ENCODE measurements at places on chromosomes 3 and 15. TPM values are rescaled to one million over a fixed set of nuclear protein-coding genes. Genes with fewer than 3 reads are reported as not detected.

DNA sequence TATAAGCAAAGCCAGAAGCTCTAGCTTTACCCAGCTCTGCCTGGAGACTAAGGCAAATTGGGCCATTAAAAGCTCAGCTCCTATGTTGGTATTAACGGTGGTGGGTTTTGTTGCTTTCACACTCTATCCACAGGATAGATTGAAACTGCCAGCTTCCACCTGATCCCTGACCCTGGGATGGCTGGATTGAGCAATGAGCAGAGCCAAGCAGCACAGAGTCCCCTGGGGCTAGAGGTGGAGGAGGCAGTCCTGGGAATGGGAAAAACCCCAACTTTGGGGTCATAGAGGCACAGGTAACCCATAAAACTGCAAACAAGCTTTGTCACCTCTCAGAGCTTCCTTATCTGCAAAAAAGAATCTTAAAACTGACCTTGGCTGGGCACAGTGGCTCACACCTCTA, 6.6 kb downstream of the RHO start:
- no peaks in the 10 kb centered on the region for H3K4me1 ChIP-seq
- no peaks in the 10 kb centered on the region for H3K27me3 ChIP-seq

The SAMD7 gene
- total RNA-seq, result 0.12 TPM

DNA sequence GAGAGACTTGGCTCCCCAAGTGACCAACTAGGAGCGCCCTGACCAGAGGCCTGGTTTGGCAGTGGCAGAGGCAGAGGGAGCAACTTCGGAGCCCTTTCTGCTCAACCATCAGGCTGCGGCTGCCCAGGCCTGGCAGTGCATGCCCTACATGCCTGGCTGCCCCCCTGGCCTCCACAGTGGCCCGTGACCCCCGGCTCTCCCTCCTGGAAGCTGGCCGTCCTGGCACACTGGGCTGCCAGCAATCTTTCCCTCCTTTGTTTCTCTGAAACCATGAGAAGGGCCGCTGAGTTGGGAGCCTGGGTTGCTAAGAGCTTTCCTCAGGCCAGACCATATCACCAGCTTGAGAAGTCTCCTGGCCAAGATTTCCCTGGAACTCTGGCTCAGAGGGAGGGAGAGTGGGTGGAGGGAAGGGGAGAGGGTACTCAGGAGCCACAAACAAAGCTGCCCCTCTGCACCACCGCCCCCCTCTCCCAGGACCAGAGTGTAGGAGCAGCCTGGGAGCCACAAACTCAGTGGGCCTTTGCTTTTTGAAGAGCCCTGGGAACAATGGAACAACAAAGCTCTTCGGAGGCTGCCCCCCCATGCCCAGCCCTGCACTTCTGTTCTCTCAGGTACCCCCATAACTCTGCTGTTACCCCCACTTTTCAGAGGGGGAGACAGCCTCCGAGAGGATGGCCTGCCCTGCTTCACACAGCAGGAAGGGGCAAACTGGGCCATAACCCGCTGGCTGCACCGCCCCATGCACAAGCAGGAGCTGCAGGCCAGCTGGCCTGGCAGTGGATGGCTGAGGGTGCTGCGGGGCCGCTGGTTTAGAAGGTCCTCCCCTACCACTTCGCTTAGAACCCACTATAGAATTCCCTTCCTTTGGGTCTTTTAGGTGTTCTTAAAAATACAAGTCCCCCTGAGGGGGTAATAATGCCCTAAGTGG, 11.3 kb downstream of the CORO2B start:
- DNase-seq, result no peak
- H3K4me1 ChIP-seq, result peaks cover 35% of the 10 kb centered on the region
- no peak overlapping the region for H3K27ac ChIP-seq
- H3K27me3 ChIP-seq, result no peaks in the 10 kb centered on the region
- no peak overlapping the region for H3K4me3 ChIP-seq

DNA sequence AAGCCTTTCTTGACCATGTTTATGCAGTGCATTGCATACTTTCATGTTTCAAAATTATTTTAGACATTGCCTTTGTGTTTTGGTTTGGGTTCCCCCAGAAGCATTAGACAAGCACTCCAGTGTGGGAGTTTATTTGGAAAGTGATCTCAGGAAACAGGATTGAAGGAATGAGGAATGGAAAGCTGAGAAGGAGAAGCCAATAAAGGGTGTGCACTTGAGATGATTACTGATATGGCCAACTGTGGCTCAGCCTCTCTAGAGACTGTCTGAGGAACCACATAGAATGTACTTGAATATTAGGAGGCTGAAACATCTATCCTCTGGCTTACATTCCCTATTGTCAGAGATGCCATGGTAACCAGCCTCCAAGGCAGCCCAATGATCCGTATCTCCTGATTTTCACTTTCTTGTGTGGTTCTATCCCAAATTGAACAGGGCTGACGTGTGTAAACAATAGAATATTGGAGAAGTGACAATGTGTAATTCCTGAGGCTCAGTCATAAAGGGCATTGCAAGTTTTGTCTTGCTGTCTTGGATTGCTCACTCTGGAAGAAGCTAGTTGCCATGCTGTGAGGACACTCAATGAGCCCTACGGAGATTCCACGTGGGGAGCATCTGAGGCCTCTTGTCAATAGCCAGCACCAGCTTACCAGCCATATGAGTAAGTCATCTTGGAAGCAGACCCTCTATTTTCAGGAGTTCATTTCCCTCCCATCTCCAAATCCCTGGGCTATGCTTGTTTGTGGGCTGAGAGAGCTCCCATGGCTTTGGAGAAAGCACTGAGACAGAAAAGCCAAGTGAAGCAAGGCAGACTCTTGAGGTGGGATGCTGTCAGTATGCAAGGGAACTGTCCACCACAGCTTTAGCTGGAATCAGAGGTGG, 84.7 kb downstream of the SCN11A start:
- H3K4me1 ChIP-seq, result no peaks in the 10 kb centered on the region
- H3K27me3 ChIP-seq, result no peaks in the 10 kb centered on the region
- H3K27ac ChIP-seq, result no peak overlapping the region
- H3K4me3 ChIP-seq, result no peak overlapping the region
- DNase-seq, result no peak
- no peaks in the 10 kb centered on the region for H3K36me3 ChIP-seq

DNA sequence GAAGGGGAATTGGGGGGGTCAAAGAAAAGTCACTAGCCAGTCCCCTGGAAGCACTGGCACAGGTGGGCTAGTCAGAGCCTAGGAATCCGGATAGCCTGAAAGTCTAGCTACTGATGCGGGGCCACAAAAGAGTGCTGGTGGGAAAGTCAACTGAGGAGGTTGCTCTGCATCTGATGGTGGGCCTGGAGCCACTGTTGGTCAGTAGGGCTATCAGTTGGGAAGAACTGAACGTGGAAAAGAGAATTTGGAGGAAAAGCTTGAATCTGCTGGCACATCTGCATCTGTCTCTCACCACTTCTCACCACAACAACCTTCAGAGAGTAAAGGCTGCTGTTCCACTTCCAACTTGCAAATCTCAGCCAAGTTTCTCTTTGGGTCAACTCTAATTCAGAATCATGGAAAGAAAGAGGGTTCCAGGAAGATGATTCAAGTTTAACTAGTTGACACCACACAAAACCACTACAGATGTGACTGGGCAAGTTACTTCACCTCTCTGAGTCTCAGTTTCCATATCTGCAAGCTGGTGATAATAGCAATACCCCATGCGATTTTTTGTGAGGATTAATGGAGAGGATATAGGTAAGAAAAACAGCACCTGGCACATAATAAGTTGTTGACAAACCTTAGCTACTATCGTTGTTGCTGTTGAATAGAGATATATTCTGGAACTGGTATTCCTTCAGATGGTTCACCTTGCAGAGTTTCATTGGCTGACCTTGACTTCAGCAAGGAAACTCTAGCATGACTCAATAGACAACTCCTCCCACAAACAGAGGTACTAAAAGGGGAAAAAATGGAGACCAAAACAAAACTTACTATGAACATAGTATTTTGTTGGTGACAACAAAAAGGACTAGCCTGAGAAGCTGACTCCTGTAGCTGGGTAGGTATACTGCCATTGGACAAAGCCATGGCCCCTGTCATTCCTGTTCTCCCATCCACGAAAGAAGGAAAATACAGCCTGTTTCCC, 280.2 kb upstream of the STT3B start:
- no peak overlapping the region for H3K27ac ChIP-seq
- no peaks in the 10 kb centered on the region for H3K4me1 ChIP-seq
- no peaks in the 10 kb centered on the region for H3K36me3 ChIP-seq
- H3K4me3 ChIP-seq, result no peak overlapping the region
- H3K27me3 ChIP-seq, result no peaks in the 10 kb centered on the region
- no peak for DNase-seq

The CLRN1 gene
- not detected for total RNA-seq

- no peaks in the 10 kb centered on the region for H3K27me3 ChIP-seq
- DNase-seq, result no peak
- H3K36me3 ChIP-seq, result no peaks in the 10 kb centered on the region
- no peak overlapping the region for H3K27ac ChIP-seq
- H3K4me3 ChIP-seq, result no peak overlapping the region
These were observed 236.8 kb downstream of the LRRN1 start for GRCh38 chr3:4036046-4036445.

- H3K27me3 ChIP-seq, result no peaks in the 10 kb centered on the region
- DNase-seq, result peak; percentile 39
- H3K4me1 ChIP-seq, result peaks cover 31% of the 10 kb centered on the region
- peak overlapping the region; percentile 32 for H3K4me3 ChIP-seq
- no peaks in the 10 kb centered on the region for H3K36me3 ChIP-seq
- H3K27ac ChIP-seq, result no peak overlapping the region
These were observed 3.1 kb downstream of the FOXL2NB start for GRCh38 chr3:138950006-138950644.

GRCh38 chr3:147216143-147216673, 190.1 kb downstream of the ZIC4 start:
- DNase-seq, result no peak
- no peaks in the 10 kb centered on the region for H3K27me3 ChIP-seq
- H3K4me1 ChIP-seq, result no peaks in the 10 kb centered on the region
- H3K36me3 ChIP-seq, result no peaks in the 10 kb centered on the region
- H3K27ac ChIP-seq, result no peak overlapping the region

The IL17RD gene
- total RNA-seq, result 0.02 TPM

DNA sequence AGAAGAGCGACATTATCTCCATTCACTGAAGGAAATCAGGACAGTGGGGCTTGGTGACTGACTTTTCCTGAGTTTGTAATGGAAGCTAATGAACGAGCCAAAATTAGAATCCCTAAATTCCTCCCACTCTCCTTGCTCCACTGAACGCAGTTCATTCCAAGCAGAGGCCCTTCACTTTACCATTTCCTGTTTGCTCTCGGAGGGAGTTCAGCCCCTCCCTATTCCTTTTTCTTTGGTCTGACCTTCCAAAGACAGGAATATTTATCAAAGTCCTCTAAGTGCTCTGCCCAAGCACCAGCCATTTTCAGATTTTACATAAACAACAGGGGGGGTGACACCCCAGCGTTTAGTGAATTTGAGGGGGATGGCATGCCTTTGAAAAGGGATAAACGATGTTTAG, 24.0 kb upstream of the PTPRG start:
- no peaks in the 10 kb centered on the region for H3K27me3 ChIP-seq
- DNase-seq, result no peak
- no peak overlapping the region for H3K27ac ChIP-seq
- no peaks in the 10 kb centered on the region for H3K4me1 ChIP-seq
- H3K4me3 ChIP-seq, result no peak overlapping the region
- H3K36me3 ChIP-seq, result no peaks in the 10 kb centered on the region

- no peak overlapping the region for H3K27ac ChIP-seq
- no peaks in the 10 kb centered on the region for H3K4me1 ChIP-seq
- DNase-seq, result no peak
- H3K27me3 ChIP-seq, result no peaks in the 10 kb centered on the region
- H3K4me3 ChIP-seq, result no peak overlapping the region
These were observed 73.6 kb downstream of the GMPS start for GRCh38 chr3:155944081-155944480.

DNA sequence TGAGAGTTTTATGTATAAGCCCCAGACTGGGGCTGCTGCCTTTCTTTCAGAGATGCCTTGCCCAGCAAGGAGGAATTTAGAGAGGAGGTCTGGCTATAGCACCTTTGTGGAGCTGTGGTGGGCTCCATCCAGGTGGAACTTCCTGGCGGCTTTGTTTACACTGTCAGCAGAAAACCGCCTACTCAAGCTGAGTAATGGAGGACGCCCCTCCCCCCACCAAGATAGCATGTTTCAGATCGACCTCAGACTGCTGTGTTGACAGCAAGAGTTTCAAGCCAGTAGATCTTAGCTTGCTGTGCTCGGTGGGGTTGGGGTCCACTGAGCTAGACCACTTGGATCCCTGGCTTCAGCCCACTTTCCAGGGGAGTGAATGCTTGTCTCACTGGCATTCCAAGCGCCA, 155.6 kb downstream of the STXBP5L start:
- DNase-seq, result no peak
- H3K27ac ChIP-seq, result no peak overlapping the region
- no peaks in the 10 kb centered on the region for H3K27me3 ChIP-seq

GRCh38 chr3:140695361-140696061, 17.6 kb downstream of the TRIM42 start:
- DNase-seq, result no peak
- no peak overlapping the region for H3K4me3 ChIP-seq
- no peaks in the 10 kb centered on the region for H3K4me1 ChIP-seq
- H3K36me3 ChIP-seq, result no peaks in the 10 kb centered on the region
- no peaks in the 10 kb centered on the region for H3K27me3 ChIP-seq

DNA sequence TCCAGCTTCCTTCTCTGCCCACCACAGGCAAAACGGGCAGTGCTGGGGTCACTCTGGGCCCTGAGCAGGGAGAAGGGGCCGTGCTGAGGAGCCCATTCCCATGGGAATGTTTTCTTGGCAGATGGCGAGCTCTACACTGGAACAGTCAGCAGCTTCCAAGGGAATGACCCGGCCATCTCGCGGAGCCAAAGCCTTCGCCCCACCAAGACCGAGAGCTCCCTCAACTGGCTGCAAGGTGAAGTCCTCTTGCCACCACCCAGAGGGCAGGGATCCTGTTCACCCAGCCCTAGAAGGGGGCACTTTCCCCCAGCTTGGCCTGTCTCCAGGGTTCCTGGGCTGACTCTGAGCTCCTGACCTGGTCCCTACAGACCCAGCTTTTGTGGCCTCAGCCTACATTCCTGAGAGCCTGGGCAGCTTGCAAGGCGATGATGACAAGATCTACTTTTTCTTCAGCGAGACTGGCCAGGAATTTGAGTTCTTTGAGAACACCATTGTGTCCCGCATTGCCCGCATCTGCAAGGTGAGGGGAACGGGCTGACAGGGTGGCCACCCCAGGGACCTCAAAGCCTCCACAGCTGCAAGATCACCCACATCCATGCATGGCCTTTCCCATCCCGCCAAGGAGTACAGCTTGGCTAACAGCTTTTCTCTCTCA, 12.4 kb downstream of the CIB1 start:
- no peaks in the 10 kb centered on the region for H3K27me3 ChIP-seq
- no peak for DNase-seq
- H3K27ac ChIP-seq, result peak overlapping the region; percentile 39
- peaks cover 91% of the 10 kb centered on the region for H3K36me3 ChIP-seq
- H3K4me3 ChIP-seq, result no peak overlapping the region
- H3K4me1 ChIP-seq, result peaks cover 41% of the 10 kb centered on the region

GRCh38 chr3:144221761-144222160, 250.1 kb downstream of the DIPK2A start:
- no peaks in the 10 kb centered on the region for H3K27me3 ChIP-seq
- H3K4me3 ChIP-seq, result no peak overlapping the region
- DNase-seq, result no peak
- no peaks in the 10 kb centered on the region for H3K36me3 ChIP-seq
- no peaks in the 10 kb centered on the region for H3K4me1 ChIP-seq

The POPDC2 gene
- 6.0 TPM for total RNA-seq

The CD200 gene
- total RNA-seq, result 36.0 TPM

Measured in B cell (primary cell).